Mucosa of descending colon (tissue), 3 donors: ENCODE measurements at places on chromosomes 7 and 10. TPM values are rescaled to one million over a fixed set of nuclear protein-coding genes. Genes with fewer than 3 reads are reported as not detected.
A peak's percentile ranks its signal among the peaks of the same experiment; 100 is the strongest.

GRCh38 chr7:80244206-80244916 is 109.7 kb downstream of the GNAI1 start:
- DNase-seq, result no peak

Gene C7orf33
- not detected for total RNA-seq

Gene SPDYE5
- total RNA-seq, result 0.38 TPM

Gene CALN1
- not detected for total RNA-seq

DNA sequence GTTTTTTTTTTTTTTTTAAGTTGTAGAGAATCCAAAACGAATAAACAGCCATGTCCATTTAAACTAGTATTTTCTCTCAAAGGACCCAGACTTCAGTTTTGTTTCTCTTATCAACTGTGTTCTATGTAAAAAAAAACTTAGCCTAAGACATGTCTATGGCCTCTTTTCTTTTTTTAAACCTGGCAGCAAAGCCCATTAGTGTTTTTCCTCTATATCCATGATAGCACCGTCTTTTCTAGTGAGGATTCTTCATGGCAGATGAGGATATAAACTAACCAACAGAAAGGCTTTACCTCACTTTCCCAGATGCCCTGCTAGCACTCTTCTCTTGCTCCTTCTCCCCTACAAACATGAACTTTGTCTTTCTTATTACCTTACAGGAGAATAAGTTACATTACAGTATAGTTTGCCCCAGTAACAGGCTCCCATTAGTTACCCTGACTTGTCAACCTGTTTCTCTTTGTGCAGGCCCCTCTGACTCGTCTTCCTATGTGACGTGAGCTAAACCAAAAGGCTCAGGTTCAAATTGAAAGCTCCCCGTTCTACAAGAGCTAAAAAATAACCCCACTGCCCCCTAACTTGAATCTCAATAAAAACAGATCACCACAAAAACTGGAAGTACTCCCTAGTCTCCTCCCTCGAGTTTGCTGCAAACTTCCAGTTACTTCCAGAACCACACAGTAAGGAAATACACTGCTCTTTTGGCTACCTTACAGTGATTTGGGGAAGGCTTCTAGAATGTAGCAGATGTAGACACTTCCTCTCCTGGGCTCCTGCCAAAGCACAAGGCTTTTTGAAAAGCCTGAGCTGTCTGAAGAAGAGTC is 20.1 kb downstream of the P4HA1 start:
- peak; percentile 61 for DNase-seq

Gene POP7
- total RNA-seq, result 24.8 TPM

GRCh38 chr10:71213127-71213621 is 804 bp downstream of the UNC5B start:
- DNase-seq, result peak; percentile 75

GRCh38 chr10:124867304-124867703 is 65.7 kb downstream of the ABRAXAS2 start:
- DNase-seq, result no peak

DNA sequence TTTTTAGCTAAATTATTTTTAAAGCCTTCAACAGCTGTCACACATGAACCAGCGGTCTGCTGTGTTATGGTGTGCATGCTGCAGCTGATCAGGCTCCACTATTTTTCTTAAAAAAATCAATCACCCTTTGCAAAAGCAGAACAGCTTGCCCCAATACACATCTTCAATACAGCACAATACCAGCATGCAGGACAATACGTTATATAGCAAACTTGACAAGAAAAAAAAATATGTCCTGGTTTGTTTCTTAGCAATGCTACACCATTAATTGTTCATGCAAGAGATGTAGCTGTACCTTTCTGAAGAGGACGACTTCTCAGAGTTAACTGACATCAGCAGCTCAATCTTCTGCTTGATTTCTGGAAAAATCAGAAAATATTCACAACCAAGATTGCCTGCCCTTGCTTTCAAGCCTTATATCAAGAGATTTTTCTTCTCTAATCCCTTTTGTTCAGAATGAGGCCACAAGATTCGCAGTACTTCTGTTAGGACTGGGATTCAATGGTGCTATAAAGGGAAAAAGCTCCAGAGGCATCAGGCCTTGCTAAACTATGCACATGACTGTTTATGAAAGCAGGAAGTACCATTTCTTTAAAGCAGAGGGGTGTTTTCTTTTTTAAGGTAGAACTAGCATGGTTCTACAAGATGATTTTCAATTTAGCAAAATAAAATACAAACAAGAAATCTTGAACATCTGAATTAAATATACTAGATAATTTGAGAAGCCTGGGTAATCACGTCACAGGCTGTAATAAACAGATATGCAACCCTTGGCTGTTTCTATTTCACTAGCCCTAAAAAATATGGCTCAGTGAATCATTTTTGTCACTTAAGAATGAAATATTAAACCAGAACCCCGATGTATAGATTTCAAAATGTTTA is 120.0 kb downstream of the SRPK2 start:
- no peak for DNase-seq

DNA sequence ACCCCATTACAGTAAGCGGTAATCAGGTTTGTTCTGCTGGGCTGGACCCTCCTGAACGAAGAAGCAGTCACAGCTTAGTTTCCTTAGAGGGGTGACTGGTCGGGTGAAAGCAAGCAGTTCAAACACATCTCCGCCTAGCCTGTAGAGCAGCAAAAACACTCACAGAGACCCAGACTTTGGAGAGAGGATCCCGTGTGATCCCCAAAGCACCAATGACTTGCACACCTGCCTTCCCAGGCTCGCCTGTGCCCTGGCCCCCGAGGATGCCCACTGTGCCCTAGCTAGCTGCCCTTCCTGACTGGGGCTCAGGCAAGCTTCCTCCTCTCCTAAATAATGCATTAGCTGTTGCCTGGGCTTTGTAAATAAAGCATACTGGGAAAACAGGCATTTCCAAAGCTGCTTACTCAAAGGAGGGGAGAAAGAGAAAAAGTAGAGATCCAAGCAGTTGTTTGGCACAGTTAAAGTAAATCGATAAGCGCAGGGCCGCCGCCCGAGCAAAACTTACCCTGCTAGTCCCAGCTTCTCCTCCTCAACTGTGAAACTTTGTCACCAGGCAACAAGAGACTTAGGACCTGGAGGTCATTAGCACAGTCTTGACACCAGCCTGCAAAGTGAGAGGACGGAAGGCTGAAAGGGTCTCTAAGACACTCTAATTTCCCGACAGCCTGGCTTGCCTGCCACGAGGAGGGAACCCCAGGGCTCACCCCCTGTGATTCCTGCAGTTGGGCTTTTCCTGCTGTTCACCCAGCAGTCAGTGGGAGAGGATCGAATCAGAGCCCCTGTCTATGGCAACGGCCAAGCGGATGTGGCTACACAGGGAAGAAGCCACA is 4.8 kb downstream of the LRRC18 start:
- no peak for DNase-seq

- DNase-seq, result no peak
These were observed 170.8 kb upstream of the HABP2 start for GRCh38 chr10:113381981-113382509.

GRCh38 chr10:86678999-86679792 is 10.9 kb downstream of the LDB3 start:
- DNase-seq, result peak; percentile 47

DNA sequence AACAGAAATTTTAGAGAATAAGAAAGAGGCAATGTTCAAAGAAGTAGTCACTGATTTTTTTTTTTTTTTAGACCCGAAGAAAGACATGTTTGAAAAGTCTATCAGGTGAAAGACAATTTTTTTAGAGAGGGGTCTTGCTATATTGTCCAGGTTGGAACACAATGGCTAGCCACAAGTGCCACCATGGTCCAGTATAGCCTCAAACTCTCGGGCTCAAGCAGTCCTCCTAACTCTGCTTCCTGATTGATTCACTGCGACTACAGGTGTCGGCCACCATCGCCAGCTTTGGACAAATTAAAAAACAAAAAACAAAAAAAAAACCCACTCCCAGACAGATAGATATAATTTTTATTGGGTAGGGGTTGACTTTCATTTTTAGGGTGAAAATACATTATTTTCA is 22.3 kb downstream of the FAM149B1 start:
- DNase-seq, result no peak

Gene LLCFC1
- total RNA-seq, result not detected

- DNase-seq, result no peak
These were observed 7.3 kb downstream of the RPP30 start for GRCh38 chr10:90879062-90879461.

DNA sequence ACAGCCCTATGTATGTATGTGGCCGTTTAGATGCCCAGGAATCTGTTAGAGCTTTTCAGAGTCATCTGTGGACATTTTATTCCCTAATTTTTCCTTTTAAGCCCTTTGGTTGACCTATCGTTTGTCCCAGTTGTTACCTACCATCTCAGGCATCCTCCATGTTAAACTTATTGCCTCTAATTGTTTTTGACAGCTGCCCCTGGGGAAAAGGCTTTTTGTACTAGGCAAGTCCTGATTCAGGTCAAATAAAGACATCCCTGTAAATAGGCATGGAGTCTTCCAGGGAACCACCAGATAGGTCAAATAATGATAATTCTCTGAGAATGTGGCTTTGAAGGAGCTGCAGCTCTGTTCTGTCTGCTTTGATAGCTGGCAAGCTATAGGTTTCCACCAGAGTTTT is 87.7 kb upstream of the CYP26C1 start:
- no peak for DNase-seq

Gene KIAA1217
- total RNA-seq, result 49.5 TPM

- DNase-seq, result no peak
These were observed 193.5 kb upstream of the GPR26 start for GRCh38 chr10:123472606-123473005.

- no peak for DNase-seq
These were observed 198.0 kb downstream of the KIAA1217 start for GRCh38 chr10:24406809-24407483.

DNA sequence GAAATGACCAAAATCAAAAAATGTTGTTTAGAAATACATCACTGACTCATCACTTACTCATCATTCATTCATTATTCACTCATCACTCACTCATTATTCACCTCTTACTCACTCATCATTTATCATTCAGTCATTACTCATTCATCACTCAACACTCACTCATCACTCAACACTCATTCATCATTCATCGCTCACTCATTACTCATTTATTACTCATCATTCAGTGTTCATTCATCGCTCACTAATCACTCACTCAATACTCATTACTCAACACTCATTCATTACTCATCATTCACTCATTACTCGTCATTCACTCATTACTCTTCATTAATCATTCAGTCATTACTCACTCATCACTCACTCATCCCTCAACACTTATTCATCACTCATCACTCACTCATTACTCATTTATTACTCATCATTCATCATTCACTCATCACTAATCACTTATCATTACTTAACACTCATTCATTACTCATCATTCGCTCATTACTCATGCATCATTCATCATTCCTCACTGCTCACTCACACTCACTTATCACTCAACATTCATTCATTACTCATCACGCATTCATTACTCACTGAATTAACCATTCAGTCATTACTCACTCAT is 238.5 kb downstream of the ADARB2 start:
- no peak for DNase-seq

Gene BEND7
- 17.1 TPM for total RNA-seq

DNA sequence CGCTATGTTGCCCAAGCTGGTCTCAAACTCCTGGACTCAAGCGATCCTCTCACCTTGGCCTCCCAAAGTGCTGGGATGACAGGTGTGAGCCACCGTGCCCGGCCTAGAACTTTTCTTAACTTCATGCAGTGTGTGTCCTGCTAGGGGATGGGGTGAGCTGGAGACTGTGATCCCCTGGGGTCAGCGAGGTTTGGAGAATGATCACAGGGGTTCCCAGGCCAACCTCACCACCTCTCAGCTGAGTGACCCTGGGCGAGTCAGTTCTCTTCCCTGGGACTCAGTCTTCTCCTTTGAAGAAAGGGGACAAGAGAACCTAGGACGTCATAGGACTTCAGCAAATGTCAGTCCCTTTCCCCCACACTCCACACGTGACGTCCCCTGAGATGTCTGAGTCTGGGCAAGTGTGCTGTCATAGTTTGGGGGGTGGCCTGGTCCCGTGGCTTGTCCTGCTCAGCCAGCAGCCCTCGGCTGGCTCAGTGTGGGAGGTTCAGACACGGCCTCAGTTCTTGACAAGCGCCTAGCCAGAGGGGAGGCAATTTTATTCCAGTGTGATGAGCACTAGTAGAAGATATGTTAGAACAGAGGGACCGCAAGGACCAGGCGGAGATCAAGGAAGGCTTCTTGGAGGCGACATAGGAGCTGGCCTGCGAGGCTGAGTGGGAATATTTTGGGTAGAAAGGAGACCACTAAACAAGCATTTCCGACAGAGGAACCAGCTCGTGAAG is 43.3 kb upstream of the ELN start:
- DNase-seq, result no peak

GRCh38 chr7:44289341-44290251 is 35.8 kb downstream of the CAMK2B start:
- DNase-seq, result no peak

Gene TMEM178B
- total RNA-seq, result 2.0 TPM

- no peak for DNase-seq
These were observed 187.9 kb upstream of the MALRD1 start for GRCh38 chr10:18860631-18861240.

- DNase-seq, result no peak
These were observed 87.6 kb upstream of the MTPN start for GRCh38 chr7:136064627-136065237.

DNA sequence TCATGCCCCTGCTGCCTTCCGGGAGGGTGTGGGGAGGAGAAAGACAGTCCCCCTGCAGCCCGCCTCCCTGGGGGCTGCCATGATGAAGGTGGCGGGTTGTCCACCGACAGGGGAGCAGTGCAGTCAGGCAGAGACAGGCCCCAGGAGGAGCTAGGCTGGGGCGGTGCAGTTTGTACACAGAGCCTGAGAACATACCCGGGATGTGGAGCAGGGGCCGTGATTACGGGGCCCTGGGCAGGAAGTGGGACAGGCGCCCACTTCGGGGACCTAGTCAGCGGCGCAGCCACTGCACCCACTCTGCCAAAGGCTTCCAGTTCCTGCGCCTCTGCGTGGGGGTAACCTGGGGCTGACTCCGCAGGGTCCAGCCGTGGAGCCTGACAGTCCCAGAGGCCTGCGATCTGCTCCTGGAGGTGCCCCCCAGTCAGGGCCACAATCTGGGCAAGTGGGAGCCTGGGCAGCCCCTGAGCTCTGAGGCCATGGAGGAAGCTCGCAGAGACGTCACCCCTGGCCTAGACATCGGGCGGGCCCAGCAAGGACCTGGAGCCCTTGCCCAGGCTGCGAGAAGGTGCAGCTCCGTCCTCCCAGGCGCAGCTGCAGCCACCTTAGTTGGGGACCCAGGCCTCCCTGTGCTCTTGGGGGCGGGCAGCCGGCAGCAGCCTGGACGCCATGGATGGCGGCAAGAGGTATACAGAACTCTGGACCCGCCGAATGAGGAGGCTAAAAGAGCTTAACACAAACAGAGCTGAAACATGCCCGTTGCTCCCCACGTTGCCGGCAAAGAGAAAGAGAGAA is 1356.8 kb downstream of the XPNPEP1 start:
- no peak for DNase-seq

Gene AMPH
- total RNA-seq, result 3.2 TPM

Gene HTR5A
- total RNA-seq, result not detected

GRCh38 chr7:157506268-157506667 is 169.5 kb downstream of the DNAJB6 start:
- no peak for DNase-seq

GRCh38 chr10:30811276-30812017 is 181.9 kb upstream of the LYZL2 start:
- DNase-seq, result no peak
